ENCODE measurements at places on chromosomes 2 and 18. TPM values are rescaled to one million over a fixed set of nuclear protein-coding genes. Genes with fewer than 3 reads are reported as not detected.

GRCh38 chr2:3830796-3831195, 127.4 kb downstream of the DCDC2C start:
- DNase-seq, result no peak

- no peak for DNase-seq
Observed at GRCh38 chr2:126947103-126947429, 48.4 kb downstream of the TEX51 start.

DNA sequence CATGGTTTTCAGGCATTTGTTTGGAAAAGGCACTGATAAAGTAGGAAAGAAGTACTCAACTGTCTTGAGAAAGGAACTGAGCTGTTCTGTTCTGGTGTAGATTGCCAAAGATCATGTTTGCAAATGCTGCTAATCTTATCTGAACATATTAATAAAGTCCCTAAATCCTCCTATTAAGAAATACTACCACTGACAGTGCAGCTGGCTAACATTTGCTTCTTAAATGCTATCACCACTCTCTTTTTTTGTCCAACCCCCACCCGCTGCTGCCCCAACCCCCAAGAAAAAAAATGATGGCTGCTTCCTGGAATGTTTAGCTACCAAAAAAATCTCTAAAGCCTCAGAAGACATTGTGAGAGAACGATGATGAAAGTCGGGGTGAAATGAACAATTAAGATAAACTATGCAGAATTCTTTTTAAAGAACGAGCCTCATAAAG, 130.7 kb downstream of the CCBE1 start:
- DNase-seq, result no peak

DNA sequence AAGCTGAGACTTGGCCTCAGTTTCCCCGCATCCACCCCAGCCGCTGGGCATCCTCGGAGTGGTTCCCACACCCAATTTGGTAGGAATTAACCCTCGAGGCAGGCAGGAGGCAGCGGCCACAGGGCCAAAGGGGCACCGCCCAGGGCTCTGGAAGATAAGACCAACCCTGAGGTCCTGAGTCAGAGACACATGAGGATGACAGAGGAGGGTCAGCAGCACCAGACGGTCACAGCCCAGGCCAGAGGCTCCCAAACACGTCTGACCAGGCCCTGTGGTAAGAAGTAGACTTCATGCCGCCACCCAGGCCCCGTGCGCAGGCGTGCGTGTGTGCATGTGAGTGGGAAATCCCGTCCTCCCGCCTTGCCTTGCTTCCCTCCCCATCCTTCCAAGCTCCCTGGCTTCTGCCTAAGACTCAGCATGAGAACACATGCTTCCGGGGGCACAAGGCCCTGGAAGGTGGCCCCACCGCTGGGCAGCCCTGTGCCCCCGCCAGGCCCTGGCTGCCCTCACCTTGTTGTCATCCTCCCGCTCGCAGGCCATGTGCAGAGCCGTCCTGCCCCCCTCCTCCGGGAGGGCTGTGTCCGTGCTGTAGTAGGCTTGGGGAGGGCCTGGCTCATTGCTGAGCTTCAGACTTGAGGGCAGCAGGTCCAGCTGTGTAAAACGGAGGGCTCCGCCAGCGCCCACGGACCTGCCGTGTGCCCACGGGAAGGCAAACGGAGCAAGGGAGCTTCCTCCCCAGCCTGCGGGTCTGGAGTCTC, 46.3 kb downstream of the ANKMY1 start:
- no peak for DNase-seq

DNA sequence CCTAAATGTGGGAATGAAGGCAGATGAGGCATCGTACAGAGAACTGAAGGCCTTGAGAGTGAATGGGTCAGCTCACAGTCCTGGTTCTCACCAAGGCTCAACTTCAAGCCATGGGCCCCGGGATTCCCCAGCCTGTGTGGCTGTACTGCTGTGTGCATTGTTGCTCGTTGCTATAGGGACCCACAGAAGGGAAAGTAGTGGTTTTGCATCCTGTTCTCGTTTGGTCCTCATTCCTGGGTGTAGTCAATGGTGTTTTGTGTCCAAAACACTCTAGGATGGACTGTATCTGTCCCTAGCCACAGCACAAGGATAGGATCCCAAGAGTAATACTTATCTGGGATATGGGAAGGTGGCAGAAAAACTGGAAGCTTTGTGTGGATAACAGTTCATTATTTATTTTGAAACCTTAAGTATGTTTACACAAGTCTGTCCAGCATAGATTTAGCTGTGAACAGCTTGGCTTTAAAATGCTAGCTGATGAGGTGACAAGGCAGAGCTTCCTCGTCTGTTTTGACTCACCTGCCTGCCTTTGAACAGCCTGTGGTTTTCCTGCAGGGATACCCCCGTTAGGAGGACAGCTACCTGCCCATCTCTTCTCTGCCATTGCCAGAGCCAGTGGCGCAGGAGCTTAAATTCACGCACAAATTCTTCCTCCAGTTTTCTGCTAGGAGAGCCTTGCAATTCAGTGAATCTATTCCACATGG, 85.0 kb downstream of the WDSUB1 start:
- DNase-seq, result no peak

DNA sequence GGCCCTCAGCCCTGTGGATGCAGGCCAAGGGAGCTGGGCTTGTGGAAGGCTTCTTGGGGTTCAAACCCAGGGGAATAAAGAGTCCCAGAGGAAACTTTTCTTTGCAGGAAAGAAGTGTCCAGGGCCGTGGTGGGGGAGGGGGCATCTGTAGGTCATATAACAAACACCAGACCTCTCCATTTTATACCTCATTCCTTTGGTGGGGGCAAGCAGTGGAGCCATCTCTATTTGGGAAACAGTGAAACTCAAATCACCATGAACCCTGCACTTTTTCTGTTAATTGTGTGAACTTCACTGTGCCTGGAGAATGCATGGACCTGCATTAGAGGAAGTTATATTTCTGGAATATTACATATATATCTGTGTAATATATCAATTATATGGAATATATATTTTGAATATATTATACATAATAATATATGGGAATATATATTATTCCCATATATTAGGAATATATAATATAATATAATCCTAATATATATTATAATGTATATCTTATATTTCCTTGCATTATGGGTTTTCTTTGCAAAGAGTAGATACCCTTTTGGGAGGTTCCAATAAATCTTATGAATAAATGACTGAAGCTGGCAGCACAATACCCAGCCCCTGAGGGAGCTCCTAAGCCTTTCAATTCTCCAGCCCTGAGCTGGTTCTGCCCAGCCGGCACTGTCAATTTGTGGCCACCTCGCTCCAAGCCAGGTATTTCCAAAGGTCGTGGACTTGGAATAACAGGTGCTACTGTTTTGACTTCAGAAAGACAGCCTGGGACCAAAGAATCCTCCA, 97.7 kb upstream of the PKDCC start:
- no peak for DNase-seq

DNA sequence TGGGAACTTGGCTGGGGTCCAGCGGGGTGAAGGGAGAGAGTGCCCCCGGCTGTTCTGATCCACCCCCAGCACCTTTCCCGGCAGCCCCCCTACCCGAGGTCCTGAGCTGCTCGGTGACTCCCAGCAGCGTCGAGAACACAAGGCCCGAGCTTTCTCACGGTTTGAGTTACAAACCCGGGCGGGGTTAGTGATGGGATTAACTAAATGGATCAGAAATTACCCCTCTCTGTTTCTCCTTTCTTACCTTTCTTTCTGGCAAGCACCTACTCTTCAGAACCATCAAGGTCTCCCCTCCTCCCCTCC, 139.4 kb upstream of the GPC1 start:
- DNase-seq, result peak; percentile 51

DNA sequence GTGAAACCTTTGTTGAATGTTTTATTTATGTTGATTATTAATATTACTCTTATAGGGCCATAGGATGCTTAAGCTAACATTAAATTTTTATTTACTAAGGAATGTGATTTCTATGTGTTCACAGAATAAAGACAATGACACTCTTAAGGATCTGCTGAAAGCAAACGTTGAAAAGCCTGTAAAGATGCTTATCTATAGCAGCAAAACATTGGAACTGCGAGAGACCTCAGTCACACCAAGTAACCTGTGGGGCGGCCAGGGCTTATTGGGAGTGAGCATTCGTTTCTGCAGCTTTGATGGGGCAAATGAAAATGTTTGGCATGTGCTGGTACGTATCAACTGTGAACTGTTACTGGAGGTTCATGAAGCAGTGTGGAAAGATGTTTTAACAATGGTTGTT, 20.4 kb downstream of the GORASP2 start:
- no peak for DNase-seq

Gene IGFBP5
- total RNA-seq, result 169 TPM

Gene EFR3B
- total RNA-seq, result 10.7 TPM

Gene SIX3
- not detected for total RNA-seq

Gene CEP192
- total RNA-seq, result 24.6 TPM

Gene STARD6
- total RNA-seq, result not detected

Gene LYPD1
- total RNA-seq, result 1.2 TPM

Measured in upper lobe of right lung (tissue), 1 donor.